NCI-H146 (cell line): ENCODE measurements at places on chromosomes 4 and X.
A peak's percentile ranks its signal among the peaks of the same experiment; 100 is the strongest.

DNA sequence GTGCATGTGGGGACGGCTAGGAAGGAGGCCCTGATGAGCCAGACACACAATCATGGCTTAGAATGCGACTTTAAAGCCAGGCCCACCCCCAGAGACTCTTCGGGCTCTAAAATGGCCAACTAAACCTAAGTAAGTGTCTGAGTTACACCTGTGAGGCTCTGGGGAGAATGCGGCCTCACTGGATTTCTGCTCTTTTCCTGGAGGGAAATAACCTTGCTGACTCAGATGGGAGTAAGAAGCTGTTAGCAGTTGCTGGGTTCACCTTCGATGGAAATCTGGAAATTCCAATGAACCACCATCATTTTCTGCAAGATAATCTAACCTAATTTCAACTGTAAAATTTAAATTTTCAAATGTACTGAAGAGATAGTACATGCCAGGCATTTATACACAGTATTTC, 97.6 kb upstream of the MAML3 start:
- no peak for DNase-seq

DNA sequence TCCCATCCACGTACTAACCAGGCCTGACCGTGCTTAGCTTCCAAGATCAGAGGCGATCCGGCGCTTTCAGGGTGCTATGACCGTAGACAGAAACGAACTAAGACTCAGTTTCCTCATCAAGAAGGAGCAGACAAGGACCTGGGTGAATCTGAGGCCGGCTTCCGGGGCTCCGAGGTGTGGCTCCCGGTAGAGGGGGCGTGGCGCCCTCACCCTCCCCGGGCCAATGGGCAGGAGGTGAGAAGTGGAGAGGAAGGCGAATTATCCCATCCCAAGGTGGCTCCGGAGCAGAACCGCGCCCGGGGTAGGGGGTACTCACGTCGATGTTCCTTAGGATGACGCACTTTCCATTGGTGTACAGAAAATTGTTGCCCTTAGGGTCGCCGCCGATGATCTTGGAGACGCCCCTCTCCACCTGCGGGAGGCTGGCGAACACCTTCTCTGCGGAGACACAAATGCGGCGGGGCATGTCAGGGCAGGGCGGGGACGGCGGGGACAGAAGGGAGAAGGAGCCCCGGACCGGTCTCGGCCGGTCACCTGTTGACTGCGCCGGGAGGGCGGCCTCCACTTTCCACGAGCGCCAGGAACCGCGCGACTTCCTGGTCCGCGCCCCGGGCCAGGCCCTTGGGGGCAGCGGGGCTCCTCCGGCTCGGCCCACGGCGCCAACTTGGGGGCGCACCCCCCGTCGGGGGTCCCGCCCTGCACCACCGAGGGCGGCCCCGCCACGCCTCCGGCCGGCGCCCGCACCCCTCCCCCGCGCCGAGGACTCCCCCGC, 616 bp downstream of the WDR1 start:
- DNase-seq: peak; percentile 60

DNA sequence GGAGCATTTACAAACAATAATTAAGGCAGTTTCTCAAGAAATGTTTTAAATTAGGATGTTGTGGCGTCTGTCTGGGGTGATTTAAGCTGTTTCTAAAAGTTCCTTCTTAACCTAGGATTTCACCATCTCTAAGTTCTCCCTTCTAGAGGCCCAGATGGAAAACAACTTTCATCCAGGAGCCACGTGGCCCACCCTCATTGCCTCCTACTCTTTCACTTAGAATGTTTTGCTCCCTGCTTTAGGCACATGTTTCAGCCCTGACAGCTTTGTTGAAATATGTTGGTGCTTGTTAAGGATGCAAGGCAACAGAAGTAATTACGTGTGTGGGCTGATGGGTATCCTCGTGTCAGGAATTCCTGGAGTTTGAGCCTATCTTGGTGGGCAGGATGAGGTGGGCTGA, 131.3 kb downstream of the GUCY2F start:
- DNase-seq: no peak

- no peak for DNase-seq
Measured at GRCh38 chr4:154838694-154839093, 57.6 kb downstream of the RBM46 start.

- DNase-seq: no peak
Measured at GRCh38 chr4:25814301-25815136, 48.3 kb downstream of the SEL1L3 start.

GRCh38 chr4:156950948-156951347, 20.7 kb downstream of the PDGFC start:
- DNase-seq: no peak

- DNase-seq: no peak
Measured at GRCh38 chrX:83984961-83985360, 124.0 kb downstream of the CYLC1 start.

DNA sequence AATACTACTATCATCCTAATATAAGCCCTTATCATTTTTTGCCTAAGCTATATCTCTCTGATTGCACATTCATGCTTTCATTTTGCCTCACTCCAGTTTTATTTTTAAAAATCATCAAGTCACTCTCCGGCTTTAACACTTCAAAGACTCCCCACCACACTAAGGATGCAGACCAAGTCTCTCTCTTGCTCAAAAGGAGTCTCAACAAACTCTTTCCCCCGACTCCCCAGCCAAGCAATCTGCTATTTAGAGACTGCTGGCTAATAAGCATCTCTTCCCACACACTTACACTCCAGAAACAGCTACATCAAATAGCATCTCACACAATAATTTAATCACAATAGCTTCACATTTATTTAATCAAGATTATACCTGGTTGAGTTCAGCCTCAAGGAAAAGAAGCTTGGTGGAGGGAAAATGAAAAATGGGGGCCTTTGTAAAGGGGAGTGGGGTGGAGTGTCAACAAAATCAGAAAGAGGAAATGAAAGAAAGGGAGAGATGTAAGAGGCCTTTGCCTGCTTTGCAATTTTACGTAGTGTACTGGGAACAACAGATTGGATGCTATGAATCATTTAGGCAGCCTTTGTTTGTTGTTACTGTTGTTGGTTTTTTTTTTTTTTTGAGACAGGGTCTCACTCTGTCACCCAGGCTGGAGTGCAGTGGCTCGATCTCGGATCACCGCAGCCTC, 104.1 kb upstream of the MCF2 start:
- no peak for DNase-seq
